ENCODE measurements at places on chromosomes 5 and 9. TPM values are rescaled to one million over a fixed set of nuclear protein-coding genes. Genes with fewer than 3 reads are reported as not detected.

- H3K27me3 ChIP-seq: no peaks in the 10 kb centered on the region
- no peaks in the 10 kb centered on the region for H3K36me3 ChIP-seq
- no peaks in the 10 kb centered on the region for H3K4me1 ChIP-seq
- H3K27ac ChIP-seq: no peak overlapping the region
- no peak overlapping the region for H3K4me3 ChIP-seq
Observed at GRCh38 chr5:169695025-169695625, 58.0 kb downstream of the DOCK2 start.

DNA sequence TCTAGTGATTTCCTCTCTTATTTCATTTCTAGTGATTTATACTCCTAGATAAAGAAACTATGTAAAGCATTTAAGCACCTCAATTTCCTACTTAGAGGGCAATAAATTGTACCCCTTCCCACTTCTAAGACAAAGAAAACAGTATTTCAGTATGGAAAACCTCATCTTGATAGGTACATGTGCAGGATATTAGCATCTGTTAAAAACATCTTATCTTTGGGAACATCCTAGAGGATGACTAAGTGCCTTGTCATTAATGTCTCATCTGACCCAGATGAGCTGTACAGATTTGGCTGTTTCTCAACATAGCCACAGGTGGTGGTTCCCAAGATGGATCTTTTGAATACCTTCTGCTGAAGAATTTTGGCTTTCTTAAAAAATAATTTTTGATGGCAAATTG lies 5.7 kb downstream of the MEGF10 start:
- DNase-seq: no peak
- peaks cover 47% of the 10 kb centered on the region for H3K4me1 ChIP-seq
- no peaks in the 10 kb centered on the region for H3K36me3 ChIP-seq
- H3K27ac ChIP-seq: no peak overlapping the region
- no peak overlapping the region for H3K4me3 ChIP-seq

GRCh38 chr9:114722937-114723620 lies 41.1 kb upstream of the TEX48 start:
- no peaks in the 10 kb centered on the region for H3K27me3 ChIP-seq
- DNase-seq: no peak
- H3K27ac ChIP-seq: no peak overlapping the region
- H3K36me3 ChIP-seq: no peaks in the 10 kb centered on the region

DNA sequence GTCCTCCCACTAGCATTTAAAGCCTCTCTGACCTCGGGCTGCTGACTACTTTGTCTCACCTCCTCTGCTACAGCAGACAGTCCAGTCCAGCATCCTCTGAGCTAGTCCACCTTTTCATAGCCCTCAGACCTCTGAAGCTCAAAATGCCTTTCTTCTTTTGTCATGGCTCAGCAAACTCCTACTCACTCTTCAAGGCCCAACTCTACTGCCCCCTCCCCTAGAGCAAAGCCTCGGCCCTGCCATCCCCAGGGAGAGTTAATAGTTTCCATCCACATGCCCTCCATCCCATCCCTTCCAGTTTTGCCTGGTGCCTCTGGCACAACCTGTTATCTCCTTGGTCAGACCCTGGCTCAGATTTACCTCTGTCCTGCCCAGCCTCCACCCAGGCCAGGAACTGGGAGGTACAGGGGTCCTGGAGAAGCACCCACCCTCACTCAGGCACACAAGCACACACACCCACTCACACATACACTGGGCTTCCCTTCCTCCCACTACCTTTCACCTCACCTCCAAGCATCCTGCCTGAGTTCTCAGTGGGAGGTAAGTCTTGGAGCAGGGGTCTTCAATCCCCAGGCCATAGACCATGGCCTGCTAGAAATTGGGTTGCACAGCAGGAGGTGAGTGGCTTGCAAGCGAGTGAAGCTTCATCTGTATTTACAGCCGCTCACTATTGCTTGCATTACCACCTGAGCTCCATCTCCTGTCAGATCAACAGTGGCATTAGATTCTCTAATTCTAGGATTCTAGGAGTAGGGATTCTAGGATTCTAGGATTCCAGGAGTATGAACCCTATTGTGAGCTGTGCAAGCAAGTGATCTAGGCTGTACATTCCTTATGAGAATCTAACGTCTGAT lies 18.1 kb downstream of the PDLIM4 start:
- no peak overlapping the region for H3K27ac ChIP-seq
- H3K4me3 ChIP-seq: no peak overlapping the region
- no peak for DNase-seq
- H3K27me3 ChIP-seq: no peaks in the 10 kb centered on the region

The OR1J4 gene
- total RNA-seq: not detected

The LRRC70 gene
- 1.7 TPM for total RNA-seq

All from GM23338 (cell line).